Activated naive CD8-positive, alpha-beta T cell treated with anti-CD3 and anti-CD28 coated beads, Interleukin-2, amount 10 ng/mL, durations not matched to agents 7 days and 5 days (primary cell): ENCODE measurements at places on chromosomes 7 and 10.

DNA sequence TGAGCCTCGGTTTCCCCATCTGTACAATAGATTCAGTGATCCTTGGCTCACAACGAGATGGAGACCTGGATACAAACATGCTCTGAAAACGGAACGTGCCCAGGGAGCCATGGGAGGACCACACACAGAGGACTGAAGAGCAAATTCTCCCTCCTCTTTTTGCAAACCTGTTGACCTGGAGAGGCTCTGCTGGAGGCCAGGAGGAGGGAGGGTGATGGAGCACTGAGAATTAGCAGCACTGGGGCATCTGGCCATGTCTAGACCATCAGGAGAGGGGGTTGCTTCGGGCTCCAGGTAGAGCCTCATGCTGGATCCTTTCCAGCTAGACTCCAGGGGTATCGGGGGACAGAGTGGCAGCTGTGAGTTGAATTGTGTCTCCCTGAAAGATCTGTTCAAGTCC is 97.4 kb upstream of the GPR26 start:
- H3K36me3 ChIP-seq, result no peaks in the 10 kb centered on the region
- H3K27ac ChIP-seq, result no peak overlapping the region
- H3K27me3 ChIP-seq, result peaks cover 7% of the 10 kb centered on the region
- no peak for DNase-seq
- no peaks in the 10 kb centered on the region for H3K4me1 ChIP-seq

DNA sequence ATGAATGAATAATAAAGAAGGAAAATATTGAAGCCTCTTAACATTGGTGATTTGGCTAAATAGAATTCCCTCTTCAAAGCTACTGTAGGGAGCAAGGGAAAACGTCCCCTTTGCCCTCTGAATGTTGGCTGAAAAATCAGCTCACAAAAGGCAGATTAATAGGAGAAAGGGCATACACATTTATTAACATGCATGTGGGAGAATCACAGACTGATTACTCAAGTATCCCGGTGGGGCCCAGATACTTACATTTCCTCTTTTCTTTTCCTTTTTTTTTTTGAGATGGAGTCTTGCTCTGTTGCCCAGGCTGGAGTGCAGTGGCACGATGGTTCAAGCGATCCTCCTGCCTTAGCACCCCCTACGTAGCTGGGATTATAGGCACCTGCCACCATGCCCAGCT is 68.5 kb downstream of the HK1 start:
- peaks cover 51% of the 10 kb centered on the region for H3K36me3 ChIP-seq
- H3K4me3 ChIP-seq, result no peak overlapping the region
- H3K4me1 ChIP-seq, result peaks cover 68% of the 10 kb centered on the region
- no peaks in the 10 kb centered on the region for H3K27me3 ChIP-seq
- no peak for DNase-seq

DNA sequence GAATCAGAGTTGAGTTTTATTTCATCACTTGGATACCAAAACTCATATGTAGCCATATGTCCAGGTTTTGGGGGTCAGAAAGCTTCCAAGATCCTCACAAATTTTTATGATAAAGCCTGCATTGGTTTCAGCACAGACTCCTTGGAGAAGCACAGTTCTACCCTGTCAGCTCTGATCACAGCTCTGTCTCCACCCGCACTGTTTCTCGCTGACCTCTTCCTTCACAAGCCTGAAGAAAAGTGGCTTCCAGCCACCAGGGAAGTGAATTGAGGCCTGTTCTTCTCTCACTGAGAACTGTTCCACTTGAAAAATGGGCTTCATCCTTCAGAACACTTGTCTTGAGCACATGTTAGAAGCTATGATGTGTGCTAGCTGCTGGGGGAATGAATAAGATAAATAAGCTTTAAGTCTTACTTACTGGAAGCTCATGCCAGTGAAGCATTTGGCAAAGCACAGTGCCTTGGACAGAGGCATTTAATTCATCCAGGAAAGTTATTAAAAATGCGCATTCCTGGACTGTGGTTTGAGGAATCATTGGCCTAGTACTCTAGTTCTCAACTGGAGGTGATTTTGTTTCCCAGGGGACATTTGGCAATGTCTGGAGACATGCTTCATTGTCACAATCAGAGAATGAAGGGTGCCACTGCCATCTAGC is 133.6 kb downstream of the BMPER start:
- no peak overlapping the region for H3K4me3 ChIP-seq
- H3K36me3 ChIP-seq, result no peaks in the 10 kb centered on the region
- H3K4me1 ChIP-seq, result no peaks in the 10 kb centered on the region
- DNase-seq, result no peak
- H3K27ac ChIP-seq, result no peak overlapping the region
- no peaks in the 10 kb centered on the region for H3K27me3 ChIP-seq

DNA sequence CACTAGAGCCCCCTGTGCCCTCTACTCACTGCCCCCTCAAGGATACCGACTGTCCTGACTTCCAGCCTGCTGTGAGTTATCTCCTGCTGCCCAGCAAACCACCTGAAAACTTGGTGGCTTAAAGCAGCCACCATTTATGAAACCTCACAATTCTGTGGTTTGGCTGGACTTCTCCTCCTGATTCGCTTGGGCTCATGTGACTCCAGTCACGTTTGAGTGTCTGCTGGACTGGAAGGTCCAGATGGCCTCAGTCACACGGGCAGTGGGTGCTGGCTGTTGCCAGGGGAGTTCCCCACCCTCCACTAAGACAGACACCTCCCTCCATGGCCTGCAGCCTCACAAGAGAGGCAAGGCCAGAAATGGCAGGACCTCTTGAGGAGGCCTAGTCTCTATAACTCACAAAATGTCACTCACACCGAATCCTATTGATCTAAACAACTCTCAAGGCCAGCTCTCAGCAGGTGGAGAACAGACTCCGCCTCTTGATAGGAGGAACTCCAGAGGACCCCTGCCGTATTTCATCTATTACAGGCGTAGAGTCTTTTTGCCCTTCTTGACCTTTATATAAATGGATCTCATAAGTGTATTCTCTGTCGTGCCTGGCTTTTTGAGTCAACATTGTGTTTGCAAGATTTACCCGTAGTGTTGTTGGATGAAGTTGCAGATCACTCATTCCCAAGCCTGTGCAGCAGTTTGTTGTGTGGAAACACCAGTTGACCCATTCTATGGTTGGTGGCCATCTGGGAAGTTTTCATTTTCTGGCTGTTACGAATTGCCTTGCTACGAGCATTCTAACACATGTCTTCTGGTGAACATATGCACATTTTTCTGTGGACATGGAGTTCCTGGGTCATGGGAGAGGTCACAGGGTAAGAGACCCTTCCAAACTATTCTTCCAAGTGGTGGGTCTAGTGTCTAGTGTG is 48.3 kb downstream of the ZMIZ1 start:
- H3K4me1 ChIP-seq, result peaks cover 31% of the 10 kb centered on the region
- no peaks in the 10 kb centered on the region for H3K36me3 ChIP-seq
- DNase-seq, result no peak

DNA sequence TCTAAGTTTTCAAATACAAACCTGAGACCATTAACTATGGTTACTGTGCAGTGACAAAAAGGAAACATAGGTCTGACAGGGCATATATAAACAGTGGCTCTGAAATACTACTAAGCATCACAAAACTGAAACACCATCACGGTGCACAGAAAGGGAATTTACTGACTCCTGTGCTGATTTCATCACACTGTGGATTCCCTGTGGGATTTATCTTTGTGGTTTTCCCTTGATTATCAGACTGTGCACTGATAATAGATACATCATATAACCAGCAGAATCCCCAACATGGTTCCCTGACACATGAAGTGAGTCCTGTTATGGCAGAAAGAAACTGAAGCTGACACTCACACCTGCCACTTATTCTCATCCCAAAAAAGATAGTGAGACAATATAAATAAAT is 676.3 kb upstream of the KCND2 start:
- no peak overlapping the region for H3K27ac ChIP-seq
- no peaks in the 10 kb centered on the region for H3K36me3 ChIP-seq
- H3K4me1 ChIP-seq, result no peaks in the 10 kb centered on the region
- DNase-seq, result no peak
- no peak overlapping the region for H3K4me3 ChIP-seq

- peaks cover 12% of the 10 kb centered on the region for H3K27me3 ChIP-seq
- no peak overlapping the region for H3K4me3 ChIP-seq
- no peak for DNase-seq
- H3K36me3 ChIP-seq, result no peaks in the 10 kb centered on the region
- no peak overlapping the region for H3K27ac ChIP-seq
Measured at GRCh38 chr7:12485845-12486244, 82.2 kb upstream of the VWDE start.

DNA sequence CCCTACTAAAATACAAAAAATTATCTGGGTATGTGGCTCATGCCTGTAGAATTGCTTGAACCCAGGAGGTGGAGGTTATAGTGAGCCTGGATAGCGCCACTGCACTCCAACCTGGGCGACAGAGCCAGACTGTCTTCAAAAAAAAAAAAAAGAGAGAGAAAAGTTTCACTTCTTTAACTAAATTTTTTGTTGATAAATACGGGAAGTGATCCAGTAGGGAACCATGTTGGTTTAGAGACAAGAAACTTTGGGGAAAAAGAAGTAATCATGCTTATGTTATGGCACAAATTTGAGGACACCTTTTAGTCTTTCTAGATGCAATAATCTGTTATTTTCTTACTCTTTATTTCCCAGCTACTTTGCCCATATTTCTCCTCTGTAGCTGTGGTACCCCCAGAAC is 309.7 kb downstream of the TYW1 start:
- no peak for DNase-seq
- no peaks in the 10 kb centered on the region for H3K27me3 ChIP-seq
- H3K4me1 ChIP-seq, result peaks cover 7% of the 10 kb centered on the region
- H3K36me3 ChIP-seq, result peaks cover 1% of the 10 kb centered on the region
- H3K4me3 ChIP-seq, result no peak overlapping the region

- H3K4me3 ChIP-seq, result no peak overlapping the region
- H3K27me3 ChIP-seq, result no peaks in the 10 kb centered on the region
- no peak overlapping the region for H3K27ac ChIP-seq
- peaks cover 72% of the 10 kb centered on the region for H3K36me3 ChIP-seq
- peaks cover 5% of the 10 kb centered on the region for H3K4me1 ChIP-seq
Measured at GRCh38 chr7:138551102-138551501, 91.0 kb downstream of the TRIM24 start.

- no peak overlapping the region for H3K27ac ChIP-seq
- H3K36me3 ChIP-seq, result no peaks in the 10 kb centered on the region
- H3K27me3 ChIP-seq, result peaks cover 5% of the 10 kb centered on the region
Measured at GRCh38 chr10:78568620-78569019, 500.1 kb upstream of the ZMIZ1 start.

- H3K27ac ChIP-seq, result no peak overlapping the region
- H3K4me3 ChIP-seq, result no peak overlapping the region
- H3K36me3 ChIP-seq, result no peaks in the 10 kb centered on the region
- no peak for DNase-seq
- H3K4me1 ChIP-seq, result no peaks in the 10 kb centered on the region
Measured at GRCh38 chr7:48389977-48390376, 218.7 kb downstream of the ABCA13 start.

DNA sequence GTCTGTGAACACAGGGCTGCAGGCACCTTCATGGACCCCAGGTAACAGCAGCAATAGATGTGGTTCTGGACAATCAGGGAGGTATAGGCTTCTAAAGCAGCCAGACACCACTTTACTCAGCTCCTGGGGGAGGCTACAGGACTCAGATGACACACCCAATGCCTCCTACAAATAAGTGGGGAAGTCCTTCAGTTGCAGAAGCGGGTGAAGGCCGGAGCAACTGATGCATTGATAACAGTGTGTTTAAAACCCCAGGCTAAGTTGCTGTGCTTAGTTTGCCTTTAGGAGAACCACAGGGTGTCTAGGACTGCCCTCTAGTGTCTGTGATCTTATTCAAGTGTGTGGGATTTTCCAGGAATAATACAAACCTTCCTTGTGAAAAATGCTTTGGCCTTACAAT is 5.9 kb upstream of the ITGA8 start:
- DNase-seq, result no peak
- no peaks in the 10 kb centered on the region for H3K36me3 ChIP-seq
- H3K4me1 ChIP-seq, result no peaks in the 10 kb centered on the region
- peaks cover 16% of the 10 kb centered on the region for H3K27me3 ChIP-seq
- H3K4me3 ChIP-seq, result no peak overlapping the region

DNA sequence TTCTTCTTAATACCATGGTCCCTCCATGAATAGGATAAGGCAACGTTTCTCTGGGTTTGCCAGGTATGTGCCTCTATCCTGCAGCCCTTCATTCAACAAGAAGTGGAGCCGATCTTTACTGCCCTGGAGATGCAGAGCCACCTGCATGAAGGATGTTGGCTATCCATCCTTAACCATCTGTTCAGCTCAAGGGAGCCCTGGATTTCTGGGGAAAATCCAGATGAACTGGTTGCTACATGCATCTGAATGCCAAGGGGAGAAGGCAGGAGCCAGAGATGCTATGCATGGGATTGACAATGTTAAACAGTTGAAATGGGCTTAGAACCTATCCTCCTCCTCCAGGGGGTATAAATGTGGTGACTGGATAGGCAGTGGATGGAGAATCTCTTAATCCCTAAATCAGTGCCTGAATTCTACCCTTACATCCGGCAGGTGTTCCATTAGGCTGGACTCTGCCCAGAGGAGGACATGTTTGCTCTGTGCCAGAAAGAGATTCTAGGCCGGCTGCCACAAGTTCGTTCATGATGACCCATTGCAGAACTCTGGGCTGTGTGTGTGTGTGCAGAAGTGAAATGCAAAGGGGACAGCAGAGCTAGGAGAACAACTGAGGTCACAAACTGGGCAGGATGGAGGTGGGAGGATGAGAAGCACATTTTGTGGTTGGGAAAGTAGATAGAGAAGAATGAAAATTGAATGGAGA is 15.6 kb downstream of the CPED1 start:
- no peaks in the 10 kb centered on the region for H3K36me3 ChIP-seq
- no peak for DNase-seq
- H3K27ac ChIP-seq, result no peak overlapping the region
- H3K4me3 ChIP-seq, result no peak overlapping the region
- peaks cover 4% of the 10 kb centered on the region for H3K4me1 ChIP-seq

DNA sequence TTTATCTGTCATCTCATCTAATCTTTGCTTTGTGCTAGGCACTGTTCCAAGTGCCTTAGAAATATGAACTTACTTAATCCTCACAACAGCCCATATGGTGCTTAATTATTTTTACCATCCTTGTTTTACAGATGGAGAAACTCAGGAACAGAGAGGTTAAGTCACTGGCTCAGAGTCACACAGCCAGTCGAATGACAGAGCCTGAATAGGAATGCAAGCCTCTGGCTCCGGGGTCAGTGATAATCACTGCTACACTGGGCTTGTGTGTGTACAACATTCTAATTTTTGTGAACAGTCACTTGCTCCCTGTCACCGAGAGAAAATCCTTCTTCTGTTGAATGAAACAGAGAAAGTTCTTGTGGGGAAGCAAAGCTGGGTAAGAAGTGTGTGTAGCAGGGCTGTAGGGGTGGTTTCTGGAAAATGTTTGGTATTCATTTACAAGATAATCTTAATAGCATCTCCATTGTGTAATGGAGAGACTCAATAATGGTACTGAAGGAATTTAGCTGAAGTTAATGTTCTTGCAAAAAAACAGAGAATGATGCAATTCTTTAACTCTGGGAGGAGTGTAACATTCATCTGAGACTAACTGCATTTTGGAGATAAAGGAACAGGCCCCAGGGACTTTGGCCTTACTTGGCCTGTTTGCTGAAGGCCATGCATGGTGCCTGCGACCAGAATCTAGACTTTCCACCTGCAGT is 290.6 kb downstream of the FRMD4A start:
- H3K4me3 ChIP-seq, result no peak overlapping the region
- no peaks in the 10 kb centered on the region for H3K36me3 ChIP-seq
- H3K27me3 ChIP-seq, result no peaks in the 10 kb centered on the region
- peaks cover 2% of the 10 kb centered on the region for H3K4me1 ChIP-seq
- H3K27ac ChIP-seq, result no peak overlapping the region
